ENCODE measurements at places on chromosomes 13 and 19.

- no peak for DNase-seq
These were observed 172.1 kb upstream of the CSNK1A1L start for GRCh38 chr13:37277435-37278144.

DNA sequence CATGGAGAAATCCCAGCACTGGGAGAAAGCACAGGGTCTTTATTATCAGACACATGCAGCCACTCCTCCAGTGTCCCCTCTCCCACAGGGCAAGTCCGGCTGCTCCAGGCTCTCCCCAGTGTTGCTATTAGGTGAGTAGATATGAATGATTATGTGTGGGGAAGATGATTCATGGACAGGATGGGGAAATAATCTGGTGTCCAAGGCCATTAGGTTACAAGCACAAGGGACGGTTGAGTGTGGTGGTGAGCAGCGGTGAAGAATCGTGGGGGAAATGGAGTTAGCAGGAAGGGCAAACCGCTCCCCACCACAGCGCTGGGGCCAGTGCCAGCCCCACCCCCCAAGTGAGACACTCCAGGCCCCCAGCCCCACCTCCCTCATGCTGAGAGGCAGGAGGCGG, 19.0 kb downstream of the CD177 start:
- DNase-seq = no peak

GRCh38 chr19:45667620-45668341, at the start of gene GIPR:
Gene GIPR, plus strand, starts transcription at chr19:45668221. Its CDS starts 1,300 bp downstream, at chr19:45669521.
- peak; percentile 61 for DNase-seq

- no peak for DNase-seq
These were observed 729 bp upstream of the MADCAM1 start for GRCh38 chr19:495402-496111.

GRCh38 chr13:48615049-48615448, 38.7 kb upstream of the CYSLTR2 start:
- no peak for DNase-seq

Data from NCI-H510A (cell line).